Myocyte (in vitro differentiated cells): ENCODE measurements at places on chromosomes 6 and 20. TPM values are rescaled to one million over a fixed set of nuclear protein-coding genes. Genes with fewer than 3 reads are reported as not detected.

- no peak for DNase-seq
Measured at GRCh38 chr6:2127484-2127911, 117.9 kb downstream of the GMDS start.

DNA sequence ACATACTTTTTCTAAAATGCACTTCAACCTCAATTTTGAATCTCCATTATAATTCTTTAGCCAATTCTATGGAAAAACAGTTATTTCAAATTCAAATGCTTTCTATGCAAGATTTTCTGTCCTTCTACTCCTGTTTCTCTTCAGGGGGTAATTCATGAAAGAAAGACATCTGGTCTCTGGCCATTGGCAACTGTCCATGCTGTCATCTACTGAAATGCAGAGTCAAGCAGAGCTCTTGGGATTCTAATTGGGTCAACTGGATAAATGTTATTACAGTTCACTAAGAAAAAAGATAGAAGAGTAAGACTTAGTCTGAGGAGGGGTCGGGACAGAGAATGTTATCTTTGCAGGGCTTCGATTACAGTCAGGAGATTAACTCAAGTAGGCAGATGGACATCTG lies 22.0 kb upstream of the BMP5 start:
- peak; percentile 24 for DNase-seq

- no peak for DNase-seq
Measured at GRCh38 chr6:136429264-136430065, 120.8 kb downstream of the MAP7 start.

- no peak for DNase-seq
Measured at GRCh38 chr6:161683400-161683799, 409.5 kb upstream of the AGPAT4 start.

The RSPH4A gene
- total RNA-seq, result 1.2 and 1.9 TPM in 2 replicates

The HLA-DOA gene
- not detected in 2 replicates for total RNA-seq
